ENCODE measurements at places on chromosomes 3 and 15. TPM values are rescaled to one million over a fixed set of nuclear protein-coding genes. Genes with fewer than 3 reads are reported as not detected.

- DNase-seq, result no peak
These were observed 267.0 kb downstream of the THRB start for GRCh38 chr3:24227635-24228034.

GRCh38 chr3:5005367-5005766, 26.1 kb downstream of the BHLHE40 start:
- DNase-seq, result no peak

- DNase-seq, result no peak
These were observed 174.9 kb upstream of the SEMA6D start for GRCh38 chr15:47542312-47542989.

DNA sequence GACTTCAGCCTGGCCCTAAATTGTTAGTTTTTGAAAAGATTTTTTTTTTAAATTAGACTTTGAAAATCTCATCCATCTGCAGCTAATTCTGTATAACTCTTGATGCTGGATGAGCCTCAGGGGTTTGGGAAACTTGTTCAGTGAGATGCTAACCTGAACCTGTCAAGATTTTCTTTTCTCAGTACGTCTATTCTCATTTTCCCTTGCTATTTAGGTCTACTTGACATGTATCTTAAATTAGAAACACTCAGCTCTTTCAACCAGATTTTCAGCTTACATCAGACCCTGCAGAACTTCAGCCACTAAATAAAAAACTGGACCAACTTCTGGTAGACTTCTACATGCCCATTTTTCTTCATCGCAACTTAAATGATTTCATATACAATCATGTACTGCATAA, 61.4 kb downstream of the MFSD1 start:
- DNase-seq, result no peak

DNA sequence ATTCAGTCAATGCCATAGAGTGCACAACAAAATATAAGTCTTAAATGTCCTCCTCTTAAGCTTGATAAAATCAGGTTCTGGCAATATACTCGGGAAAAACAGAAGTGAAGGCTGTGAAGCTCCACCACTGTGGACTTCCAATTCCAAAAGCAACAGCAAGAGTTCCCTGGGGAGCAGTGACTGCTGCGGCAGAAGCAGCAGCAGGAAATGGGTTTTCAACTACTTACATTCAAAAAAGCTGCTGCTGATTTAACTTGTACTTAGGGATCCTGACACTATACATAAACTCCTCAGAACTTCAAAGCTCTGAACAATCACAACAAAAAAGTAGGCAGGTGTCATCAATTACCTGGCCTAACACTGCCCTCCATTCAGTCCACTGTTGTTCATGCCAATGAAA, 4.7 kb downstream of the CEP152 start:
- DNase-seq, result peak; percentile 30

GRCh38 chr3:30259730-30260129, 346.7 kb upstream of the TGFBR2 start:
- no peak for DNase-seq

- no peak for DNase-seq
These were observed 61.7 kb downstream of the AGTR1 start for GRCh38 chr3:148759430-148759829.

DNA sequence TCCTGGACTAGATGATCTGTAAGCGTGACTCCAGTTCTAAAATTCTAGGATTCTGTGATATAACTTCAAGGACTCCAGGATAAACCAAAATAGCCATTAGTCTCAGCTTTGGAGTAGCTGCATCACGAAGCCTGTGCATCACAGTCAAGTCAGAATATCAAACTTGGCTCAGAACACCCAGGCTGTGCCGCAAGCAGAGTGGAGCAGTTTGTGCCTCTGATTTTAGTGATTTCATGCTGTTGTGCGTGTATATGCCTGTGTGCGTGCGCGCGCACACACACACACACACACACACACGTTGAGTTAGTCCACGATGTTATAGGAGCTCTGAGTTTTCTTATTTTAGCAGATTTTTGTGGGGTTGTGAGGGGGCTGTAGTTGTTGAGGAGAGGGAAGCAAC, 356.6 kb upstream of the KCNH8 start:
- no peak for DNase-seq

DNA sequence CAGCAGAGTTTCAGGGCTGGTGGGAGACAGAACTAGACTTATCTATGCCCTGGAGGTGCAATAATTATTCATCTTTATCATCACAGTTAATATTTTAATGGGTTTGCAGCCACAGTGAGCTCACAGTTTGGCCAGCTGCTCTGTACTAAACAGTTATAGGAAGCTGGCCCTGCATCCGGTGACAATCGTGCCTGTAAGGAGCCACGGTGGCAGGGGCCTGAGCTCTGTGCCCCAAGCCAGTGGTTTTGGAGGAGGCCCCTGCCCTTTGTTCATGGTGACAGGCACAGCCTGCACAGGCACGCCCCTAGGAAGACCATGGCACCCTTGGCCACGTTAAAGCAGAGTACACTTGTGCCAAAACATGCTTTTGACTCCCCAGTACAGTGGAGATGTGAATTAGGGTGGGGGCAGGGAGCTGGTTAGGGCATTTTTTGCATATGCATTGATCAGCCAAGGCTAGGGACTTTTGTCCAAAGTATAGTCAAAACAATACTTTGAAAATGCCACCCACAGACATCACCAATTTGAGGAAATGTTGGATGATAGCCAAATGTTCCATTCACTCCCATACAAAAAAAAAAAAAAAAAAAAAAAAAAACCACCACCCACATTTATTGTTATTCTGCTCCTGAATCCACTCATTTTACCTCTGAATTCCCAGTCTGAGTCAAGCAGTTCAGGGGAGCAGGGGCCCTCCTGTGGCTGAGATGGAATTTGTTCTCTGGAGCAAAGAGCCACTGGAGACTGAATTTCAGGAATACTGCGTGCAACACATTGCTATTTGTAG, 3.4 kb upstream of the RFTN1 start:
- peak; percentile 35 for DNase-seq

PLA1A gene
- 8.7 TPM for total RNA-seq

RFX7 gene
- 5.6 TPM for total RNA-seq
